Mammary epithelial cell (primary cell): ENCODE measurements at places on chromosomes 11 and 22. TPM values are rescaled to one million over a fixed set of nuclear protein-coding genes. Genes with fewer than 3 reads are reported as not detected.

GRCh38 chr11:98559961-98560360, 460.8 kb upstream of the CNTN5 start:
- DNase-seq, result no peak

DNA sequence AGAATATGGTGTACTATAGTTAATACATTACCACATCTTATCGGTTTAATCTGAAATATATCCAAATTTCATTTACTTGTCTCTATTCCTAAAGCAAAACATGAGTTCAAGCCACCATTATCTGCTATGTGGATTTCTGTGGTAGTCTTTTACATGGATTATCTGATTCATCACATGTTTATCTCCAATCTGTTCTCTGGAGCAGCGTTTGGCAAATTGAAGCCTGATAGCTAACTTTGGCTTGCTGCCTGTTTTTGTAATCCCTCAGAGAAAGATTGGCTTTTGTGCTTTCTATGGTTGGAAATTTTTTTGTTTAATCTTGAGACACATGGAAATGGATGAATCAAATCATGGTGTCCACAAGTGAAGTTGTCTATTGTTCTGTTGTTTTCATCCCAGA, 274.3 kb downstream of the JRKL start:
- DNase-seq, result no peak

Gene KRTAP5-11
- not detected for polyA plus RNA-seq

DNA sequence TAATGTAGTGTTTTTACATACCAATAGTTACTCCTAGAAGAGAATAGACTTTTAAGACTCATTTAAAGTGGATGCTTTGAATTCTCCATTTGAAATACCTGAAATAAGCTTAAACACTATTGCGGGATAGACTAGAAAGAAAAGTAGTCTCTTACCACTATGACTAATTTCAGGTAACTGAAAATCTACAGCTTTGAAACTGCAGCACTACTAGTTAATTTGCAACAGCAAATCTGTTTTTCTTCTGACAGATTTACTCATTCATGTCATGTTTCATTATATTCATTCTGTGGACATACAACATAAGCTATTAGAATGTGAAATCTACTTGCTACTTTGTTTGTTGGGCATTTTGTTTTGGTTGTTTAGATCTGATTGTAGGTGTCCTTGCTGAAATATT, 153.6 kb downstream of the MAML2 start:
- no peak for DNase-seq

GRCh38 chr22:44276706-44277356, 35.9 kb downstream of the SHISAL1 start:
- DNase-seq, result no peak

- DNase-seq, result no peak
These were observed 3.0 kb downstream of the HPS4 start for GRCh38 chr22:26480611-26480932.

GRCh38 chr11:116703421-116703820, 69.4 kb downstream of the BUD13 start:
- no peak for DNase-seq

- no peak for DNase-seq
These were observed 36.3 kb downstream of the ETS1 start for GRCh38 chr11:128551058-128551457.

Gene KRTAP5-1
- polyA plus RNA-seq, result not detected

DNA sequence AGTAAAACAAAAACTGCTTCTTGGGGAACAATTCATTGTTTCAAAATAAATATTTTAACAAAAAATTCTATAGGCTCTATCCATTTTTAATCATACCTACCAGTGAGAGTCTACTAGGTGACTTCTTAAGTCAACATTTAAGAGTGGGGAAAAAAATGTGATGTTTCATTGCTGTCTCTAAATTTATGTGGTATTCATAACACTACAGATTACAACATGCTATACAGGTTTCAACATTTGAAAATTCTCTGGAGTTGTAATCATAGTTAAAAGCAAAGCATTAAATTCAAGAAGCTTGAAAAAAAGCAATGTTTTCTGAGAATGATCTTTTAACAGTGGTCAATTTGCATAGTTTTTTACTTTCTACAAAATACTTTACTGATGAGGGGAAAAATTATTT, 18.3 kb downstream of the SBF2 start:
- DNase-seq, result peak; percentile 51

DNA sequence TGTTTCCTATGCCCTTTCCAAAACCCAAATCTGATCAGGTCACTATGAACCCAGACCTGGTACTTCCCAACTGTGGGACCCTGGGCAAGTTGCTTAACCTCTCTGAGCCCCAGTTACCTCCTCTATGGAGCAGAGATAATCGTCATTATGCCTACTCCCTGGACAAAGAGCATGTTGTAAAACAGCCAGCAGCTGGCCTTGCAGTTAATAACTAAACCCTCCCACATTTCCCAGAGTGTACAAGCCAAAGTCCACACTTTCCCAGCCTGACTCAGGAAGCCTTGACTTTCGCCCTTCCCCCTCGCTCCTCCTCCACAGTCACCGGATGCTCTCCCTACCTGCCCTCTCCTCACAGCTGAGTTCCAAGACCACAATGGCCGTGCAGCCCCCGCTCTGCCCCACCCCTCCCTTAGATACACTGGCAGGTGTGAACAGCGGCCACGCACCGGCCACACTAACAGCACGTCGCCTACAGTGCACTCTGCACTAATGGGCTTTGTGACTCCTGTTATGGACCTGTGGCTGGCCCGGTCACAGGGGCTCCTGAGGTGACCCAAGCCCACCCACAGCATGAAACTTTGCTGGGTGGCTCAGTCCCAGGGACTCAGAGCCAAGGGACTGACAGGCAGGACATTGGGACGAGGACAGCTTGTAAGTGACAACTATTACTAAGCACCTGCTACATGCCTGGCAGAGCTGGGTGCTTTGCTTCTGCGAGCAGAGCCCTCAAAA, 15.6 kb upstream of the MFNG start:
- peak; percentile 88 for DNase-seq

GRCh38 chr11:1970956-1971355, 23.8 kb downstream of the MRPL23 start:
- DNase-seq, result no peak

- DNase-seq, result peak; percentile 40
These were observed 33.1 kb upstream of the PICALM start for GRCh38 chr11:86101941-86102407.

DNA sequence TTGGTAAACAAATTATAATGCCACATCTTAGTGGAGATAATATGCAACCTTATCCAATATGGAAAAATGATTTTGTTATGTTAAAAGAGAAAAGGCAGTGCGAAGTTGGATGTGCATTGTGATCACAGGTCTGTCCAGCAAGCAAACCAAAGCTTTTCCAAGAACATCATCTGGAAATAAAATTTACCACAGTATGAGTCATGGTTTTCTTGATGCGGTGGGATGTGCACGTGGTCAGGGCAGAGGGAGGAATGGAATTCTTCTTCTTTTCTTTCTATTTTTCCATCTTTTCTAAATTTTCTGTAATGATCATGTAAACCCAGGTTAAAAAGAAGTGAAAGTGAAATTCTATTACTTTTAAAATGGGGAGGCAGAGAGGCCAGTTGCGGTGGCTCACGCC, 169.8 kb downstream of the C11orf91 start:
- DNase-seq, result peak; percentile 26

Gene GSTT2
- polyA plus RNA-seq, result 0.31 TPM

GRCh38 chr11:21911061-21911460, 281.8 kb upstream of the ANO5 start:
- DNase-seq, result no peak

GRCh38 chr22:45627489-45628233, 44.0 kb upstream of the ATXN10 start:
- no peak for DNase-seq

GRCh38 chr11:68829581-68829980, 12.1 kb downstream of the CPT1A start:
- DNase-seq, result no peak

DNA sequence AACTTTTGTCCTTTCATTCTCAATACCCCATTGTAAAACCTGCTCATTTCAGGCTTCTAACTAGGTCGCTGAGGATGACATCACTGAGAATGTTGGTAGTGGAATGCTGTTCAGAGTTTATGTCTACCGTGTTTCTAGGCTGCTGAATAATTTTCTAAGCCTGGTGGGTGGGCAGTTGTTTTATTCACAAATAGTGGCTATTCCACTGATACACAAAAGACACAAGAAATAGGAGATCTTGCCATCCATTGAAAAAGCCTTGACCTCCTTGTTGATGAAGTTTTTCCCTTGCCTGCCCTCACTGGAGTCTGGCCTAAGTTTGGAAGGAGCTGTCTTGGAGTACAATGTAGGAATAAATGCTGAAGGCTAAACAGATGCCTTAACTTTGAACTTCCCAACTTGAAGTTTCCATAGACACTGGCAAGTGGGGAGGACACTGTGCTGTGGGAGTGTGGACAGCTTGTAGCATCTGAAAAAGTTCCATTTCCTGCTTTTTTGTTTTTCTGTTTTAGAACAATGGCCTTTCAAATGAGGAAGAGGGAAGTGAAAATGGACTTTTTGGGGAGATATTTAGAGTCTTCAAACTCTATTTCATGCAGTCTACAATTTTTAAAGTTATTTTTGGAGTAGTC, 59.2 kb downstream of the TRIM44 start:
- no peak for DNase-seq

DNA sequence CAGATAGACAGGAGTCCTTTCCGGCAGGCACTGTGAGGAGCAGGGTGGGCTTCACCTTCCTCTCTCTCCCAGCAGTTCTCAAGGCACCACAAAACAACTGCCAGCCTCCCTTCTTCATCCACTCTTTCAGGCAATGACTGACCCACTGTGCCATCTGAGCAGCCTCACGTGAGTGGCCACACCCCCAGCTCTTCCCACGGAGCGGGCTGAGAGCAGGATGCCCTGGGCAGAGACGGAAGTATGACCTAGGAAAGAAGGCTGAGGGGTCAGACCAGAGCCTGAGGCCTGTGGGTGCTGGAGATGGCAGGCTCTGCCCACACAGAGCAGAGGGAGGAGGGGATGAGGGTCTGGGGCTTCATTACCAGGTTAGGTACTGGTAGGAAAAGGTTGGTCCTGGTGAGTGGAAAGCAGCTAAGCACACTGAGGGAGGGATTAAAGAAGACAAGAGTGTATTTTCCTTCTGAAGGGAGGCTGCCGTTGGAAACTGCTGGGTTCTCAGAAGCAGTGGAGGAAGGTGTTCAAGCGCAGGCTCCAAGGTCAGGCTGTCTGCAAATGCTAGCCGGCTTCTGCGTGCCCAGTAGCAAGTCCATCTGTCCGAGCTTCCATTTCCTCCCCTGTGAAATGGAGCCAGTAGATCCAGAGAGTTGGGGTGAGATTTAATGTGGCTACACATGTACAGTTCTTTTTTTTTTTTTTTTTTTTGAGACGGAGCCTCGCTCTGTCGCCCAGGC, 4.6 kb downstream of the NLRP6 start:
- DNase-seq, result no peak

DNA sequence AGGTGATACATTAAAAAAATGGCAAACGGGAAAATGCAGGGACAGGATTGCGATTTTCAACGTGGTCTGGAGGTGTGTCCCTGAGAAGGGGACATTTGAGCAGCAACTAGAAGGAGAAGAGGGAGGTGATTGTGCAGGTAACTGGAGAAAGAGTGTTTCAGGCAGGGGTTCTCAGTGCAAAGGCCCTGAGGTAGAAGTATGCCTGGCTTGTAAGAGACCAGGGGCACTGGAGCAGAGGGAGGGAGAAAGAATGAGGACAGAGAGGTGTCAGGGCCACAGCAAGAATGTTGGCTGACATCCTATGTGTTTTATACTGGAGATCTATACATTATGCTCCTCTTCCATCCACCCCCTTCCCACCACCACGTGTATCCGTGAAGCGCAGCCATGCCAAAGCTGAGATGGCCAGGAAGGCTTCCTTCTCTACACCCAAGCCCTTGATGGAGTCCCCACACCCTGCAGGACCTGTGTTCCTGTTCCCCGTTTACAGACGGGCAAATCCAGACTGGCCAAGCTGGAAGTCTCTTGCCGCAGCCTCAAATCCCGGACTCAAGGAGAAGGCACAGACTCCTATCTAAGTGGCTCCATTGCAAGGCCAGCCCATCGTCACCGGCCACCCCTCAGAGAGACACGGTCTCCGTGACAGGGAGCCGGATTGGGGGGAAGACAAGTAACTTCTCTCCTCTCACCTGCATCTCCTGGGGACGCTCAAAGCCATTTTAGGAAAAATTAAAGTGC, 416.1 kb downstream of the MN1 start:
- no peak for DNase-seq

Gene VSIG2
- polyA plus RNA-seq, result not detected

DNA sequence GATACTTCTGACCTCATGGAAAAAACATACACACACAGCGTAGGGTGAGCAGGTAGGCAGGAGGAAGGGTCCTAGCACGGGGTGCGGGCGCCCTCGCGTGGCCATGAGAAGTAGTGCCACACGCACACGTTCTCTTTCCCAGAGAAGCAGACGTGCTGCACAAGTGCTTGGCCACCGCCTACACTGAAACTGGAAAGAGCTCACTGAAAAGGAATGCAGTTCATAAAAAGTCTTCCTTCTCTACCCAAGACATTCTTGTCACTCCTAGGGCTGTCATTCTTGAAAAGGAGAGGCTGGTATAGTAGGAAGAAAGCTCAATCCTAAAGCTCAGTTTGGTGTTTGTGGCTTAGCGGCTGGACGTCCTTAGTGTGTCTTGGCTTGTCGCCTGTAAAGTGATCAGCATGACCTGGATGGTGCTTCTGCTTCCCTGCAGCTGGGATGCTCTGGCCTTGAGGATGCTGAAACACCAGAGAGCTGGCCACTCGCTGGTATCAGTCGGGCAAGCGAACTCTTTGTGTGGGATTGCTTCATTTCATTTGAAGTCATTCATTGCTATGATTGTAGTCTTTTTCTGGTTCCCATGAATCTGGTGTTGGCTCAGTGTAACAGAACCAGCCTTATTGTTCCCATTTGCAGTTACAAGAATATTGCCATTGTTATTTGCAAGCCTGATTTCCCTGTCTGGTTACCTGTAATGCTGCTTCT, 303.8 kb downstream of the NTM start:
- DNase-seq, result peak; percentile 72

Gene CASP4
- 93.9 TPM for polyA plus RNA-seq

DNA sequence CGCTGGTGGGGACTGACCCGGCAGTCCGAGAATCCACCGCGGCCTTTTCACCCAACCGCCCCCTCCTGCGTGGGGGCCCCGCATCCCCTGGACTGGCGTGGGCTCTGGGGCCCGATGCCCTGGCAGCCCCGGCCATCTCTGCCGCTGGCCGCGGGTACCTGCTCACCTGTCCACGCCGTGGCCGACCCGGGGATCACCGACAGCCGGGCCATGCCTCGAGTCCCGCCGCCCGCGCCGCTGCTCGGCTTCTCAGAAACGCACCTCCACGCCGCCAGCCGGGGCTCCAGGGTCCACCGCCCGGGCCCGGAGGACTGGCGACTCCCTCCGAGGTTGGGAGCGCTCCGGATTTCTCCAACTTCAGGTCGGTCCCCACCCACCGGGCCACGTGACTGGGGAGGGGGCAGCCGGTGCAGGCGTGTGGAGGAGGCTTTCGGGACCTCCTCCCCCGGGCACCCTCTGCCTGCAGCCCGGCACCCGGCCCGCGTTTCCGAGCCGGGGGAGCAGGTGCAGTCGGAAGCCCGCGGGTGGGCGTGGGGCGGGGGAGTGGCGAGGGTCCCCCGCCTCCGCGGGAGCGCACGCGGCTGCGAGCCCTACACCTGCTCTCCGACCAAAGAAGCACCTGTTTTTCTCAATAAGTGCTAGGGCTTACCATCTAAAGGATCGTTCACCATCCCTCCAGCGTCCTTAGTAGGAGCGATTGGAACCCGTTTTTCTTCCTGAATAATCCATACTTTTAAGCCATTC, 554 bp upstream of the NRIP3 start:
- DNase-seq, result no peak

- DNase-seq, result no peak
These were observed 25.1 kb downstream of the GLB1L2 start for GRCh38 chr11:134356656-134357544.
